ENCODE measurements at places on chromosomes 2 and 18. TPM values are rescaled to one million over a fixed set of nuclear protein-coding genes. Genes with fewer than 3 reads are reported as not detected.

ALK gene
- total RNA-seq: not detected

PPP4R1 gene
- total RNA-seq: 43.3 TPM

DCDC2C gene
- total RNA-seq: not detected

SNORC gene
- total RNA-seq: 1.6 TPM

ASPRV1 gene
- 1.3 TPM for total RNA-seq

CRYGD gene
- total RNA-seq: not detected

COL4A3 gene
- not detected for total RNA-seq

GMCL1 gene
- 32.4 TPM for total RNA-seq
